ENCODE measurements at places on chromosomes 3 and 15.

DNA sequence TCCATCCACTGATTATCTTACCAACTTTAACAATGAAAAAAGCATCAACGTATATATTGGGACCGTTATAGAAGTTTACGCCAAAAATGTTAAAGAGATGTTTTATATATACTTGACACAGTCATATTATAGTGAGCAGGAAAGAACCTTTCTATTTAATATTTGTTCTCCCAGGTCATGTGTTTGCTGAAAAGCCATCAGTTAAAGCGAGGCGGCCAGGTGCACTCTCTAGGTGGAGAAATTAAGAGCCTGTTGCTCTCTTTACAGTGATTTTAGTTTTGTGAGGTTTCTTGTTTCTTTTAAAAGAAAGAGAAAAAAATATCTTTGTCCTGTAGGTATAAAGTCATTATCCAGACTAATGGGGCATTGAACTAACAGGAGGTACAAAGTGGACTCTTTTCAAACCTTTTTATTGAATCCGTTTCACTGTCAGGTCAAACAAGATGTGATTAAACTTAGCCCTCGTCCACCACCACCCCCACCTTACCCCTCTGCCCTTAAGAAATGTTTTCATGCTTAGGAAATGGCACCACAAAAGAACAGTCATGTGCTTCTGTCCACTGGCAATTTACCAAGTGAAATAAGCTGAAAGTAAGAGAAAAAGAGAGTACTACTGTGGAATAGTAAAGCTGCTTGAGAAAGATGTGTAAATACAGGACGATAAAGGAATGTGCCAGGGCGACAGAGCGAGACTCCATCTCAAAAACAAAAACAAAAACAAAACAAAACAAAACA lies 279.9 kb downstream of the PTPRG start:
- H3K27me3 ChIP-seq: no peaks in the 10 kb centered on the region
- no peak overlapping the region for H3K4me3 ChIP-seq
- no peaks in the 10 kb centered on the region for H3K36me3 ChIP-seq

GRCh38 chr15:66617137-66618090 lies 51.6 kb upstream of the LCTL start:
- H3K4me3 ChIP-seq: no peak overlapping the region
- H3K4me1 ChIP-seq: peaks cover 56% of the 10 kb centered on the region
- peak overlapping the region; percentile 93 for H3K27ac ChIP-seq
- no peaks in the 10 kb centered on the region for H3K27me3 ChIP-seq

DNA sequence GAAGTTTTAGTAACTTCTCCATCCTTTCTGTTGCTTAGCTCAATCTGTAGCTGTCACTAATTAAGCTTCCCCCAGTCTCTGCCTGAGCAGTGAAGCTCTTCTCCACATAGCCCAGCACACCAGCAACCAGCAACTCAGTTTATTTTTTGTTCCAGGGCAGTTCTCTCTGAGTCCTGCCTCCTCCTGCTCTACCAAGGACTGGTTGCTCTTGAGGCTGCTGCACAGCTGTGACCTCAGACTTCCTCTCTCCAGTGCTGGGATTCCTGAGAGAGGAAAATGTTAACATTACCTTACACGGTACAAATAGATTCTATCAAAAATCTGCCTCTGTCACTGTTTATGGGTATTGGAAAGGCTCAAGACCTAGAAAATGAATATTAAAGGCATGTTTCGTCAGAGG lies 294.7 kb downstream of the OXSM start:
- H3K36me3 ChIP-seq: peaks cover 8% of the 10 kb centered on the region
- H3K4me1 ChIP-seq: no peaks in the 10 kb centered on the region
- H3K27ac ChIP-seq: no peak overlapping the region
- H3K4me3 ChIP-seq: no peak overlapping the region

DNA sequence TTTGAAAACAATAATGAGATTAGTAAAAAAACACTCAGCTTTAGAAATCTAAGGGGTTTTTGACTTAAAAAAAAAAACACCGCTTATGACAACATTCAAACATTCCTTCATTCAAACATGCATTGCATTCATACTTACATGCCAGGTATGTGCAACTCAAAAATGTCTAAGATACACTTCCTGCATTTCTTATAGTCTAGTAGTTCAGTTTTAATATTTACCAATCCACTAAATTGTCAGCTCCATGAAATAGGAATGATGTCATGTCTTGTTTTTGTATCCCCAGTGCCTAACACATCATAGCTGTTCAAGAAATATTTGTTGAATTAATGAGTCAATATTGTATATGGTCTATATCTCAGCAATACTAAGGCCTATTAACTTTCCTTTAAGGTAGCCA lies 51.7 kb downstream of the EIF4E3 start:
- H3K27me3 ChIP-seq: no peaks in the 10 kb centered on the region
- no peak overlapping the region for H3K27ac ChIP-seq
- no peak for DNase-seq
- no peaks in the 10 kb centered on the region for H3K36me3 ChIP-seq
- H3K4me1 ChIP-seq: peaks cover 34% of the 10 kb centered on the region
- H3K4me3 ChIP-seq: no peak overlapping the region

GRCh38 chr3:64993781-64994180 lies 306.0 kb upstream of the ADAMTS9 start:
- H3K27ac ChIP-seq: no peak overlapping the region
- no peak for DNase-seq
- H3K4me1 ChIP-seq: peaks cover 24% of the 10 kb centered on the region
- no peaks in the 10 kb centered on the region for H3K36me3 ChIP-seq
- H3K27me3 ChIP-seq: no peaks in the 10 kb centered on the region
- H3K4me3 ChIP-seq: no peak overlapping the region

GRCh38 chr3:147816752-147817151 lies 407.6 kb downstream of the ZIC1 start:
- H3K27me3 ChIP-seq: no peaks in the 10 kb centered on the region
- H3K36me3 ChIP-seq: no peaks in the 10 kb centered on the region
- DNase-seq: no peak
- H3K27ac ChIP-seq: no peak overlapping the region

DNA sequence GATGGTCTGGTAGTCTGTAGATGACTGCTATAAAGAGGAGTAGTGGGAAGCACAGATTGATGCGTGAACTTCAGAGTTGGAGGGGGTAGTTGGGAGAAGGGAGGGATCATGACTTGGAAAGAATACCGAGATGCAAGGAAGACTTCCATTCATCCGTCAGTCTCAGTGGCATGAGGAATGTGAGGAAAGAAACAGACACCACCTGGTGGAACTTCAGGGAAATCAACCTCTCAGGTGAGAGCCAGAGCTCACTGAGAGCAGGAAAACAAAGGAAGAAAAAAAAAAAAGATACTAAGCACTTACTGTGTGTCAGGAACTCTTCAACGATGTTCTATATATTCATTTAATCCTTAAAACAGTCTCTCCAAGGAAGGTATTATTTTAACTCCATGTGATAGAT lies 172.4 kb downstream of the OXSM start:
- H3K36me3 ChIP-seq: no peaks in the 10 kb centered on the region
- H3K27ac ChIP-seq: no peak overlapping the region
- H3K27me3 ChIP-seq: no peaks in the 10 kb centered on the region
- no peaks in the 10 kb centered on the region for H3K4me1 ChIP-seq
- no peak for DNase-seq
